GM18507 (cell line): ENCODE measurements at places on chromosomes 2 and 18.

DNA sequence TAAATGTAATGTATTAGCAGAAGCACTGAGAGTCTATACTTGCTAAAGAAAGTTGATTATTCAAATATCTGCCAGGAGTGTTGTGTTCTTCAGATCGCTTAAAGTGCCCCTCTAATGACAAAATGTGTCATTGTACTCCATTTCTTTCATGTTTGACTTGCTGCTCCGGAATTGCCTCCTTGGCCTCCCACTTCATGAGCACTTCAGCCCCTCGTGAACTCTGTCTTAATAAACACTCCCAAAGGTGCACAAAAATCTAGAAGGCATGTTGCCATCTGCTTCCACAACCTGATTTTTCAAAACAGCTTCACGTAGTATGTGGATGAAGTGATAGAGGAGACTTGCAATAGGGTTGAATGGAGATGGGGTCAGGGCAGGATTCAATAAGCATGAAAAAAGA lies 396.1 kb downstream of the TDRD15 start:
- no peak for DNase-seq

GRCh38 chr2:88318956-88319330 lies 133.6 kb downstream of the FOXI3 start:
- no peak for DNase-seq

GRCh38 chr2:178211943-178212342 lies 17.6 kb downstream of the OSBPL6 start:
- no peak for DNase-seq

DNA sequence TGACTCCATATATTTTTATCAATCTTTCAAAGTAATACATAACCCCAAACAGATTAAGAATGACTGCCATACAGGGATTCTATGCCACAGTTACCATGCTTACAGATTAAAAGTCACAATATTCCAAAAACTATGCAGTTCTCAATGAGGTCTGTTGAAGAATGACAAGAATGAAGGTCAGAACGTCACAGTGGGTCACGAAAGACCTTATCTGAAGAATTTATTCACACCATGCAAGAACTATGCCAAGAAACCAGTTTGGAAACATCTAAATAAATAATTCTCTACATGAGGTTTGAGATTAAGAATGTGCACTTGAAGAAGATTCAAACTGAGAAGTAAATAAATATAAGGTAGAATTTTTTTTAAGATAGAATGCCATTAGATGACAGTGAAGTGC lies 253.3 kb downstream of the EXOC6B start:
- no peak for DNase-seq

GRCh38 chr2:46794693-46795317 lies 120.8 kb downstream of the MCFD2 start:
- DNase-seq: no peak

DNA sequence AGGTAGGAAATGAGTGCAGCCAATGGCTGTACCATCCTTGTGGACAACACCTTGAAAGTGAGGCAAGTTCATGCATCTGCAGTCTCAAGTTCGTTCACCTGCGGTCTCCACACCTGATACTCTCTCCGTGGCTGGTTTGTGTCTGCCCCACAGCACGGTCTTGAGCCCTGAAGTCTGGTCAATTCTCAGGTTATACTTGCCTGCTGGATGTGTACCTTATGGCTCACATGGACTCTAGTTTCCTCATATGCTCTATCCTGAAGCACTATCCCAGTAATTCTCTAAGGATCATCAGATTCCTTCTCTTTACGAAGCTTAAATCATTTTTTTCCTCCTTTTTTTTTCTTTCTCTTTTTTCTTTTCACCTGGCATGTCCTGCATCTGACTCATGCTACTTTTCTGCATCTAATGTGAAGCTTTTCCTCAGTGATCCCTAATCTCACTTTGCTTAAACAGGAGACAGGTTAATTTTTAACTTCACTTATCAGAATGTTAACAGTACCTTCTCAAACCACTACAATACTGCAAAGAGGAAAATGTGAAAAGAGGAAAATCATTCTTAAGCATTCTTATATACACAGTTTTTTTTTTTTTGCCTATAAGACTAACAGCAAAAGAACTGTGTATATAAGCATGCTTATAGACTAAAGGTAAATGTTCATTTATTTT lies 511.2 kb downstream of the SOX11 start:
- no peak for DNase-seq

GRCh38 chr2:637804-638203 lies 39.4 kb downstream of the TMEM18 start:
- DNase-seq: no peak

GRCh38 chr2:8094526-8094925 lies 587.3 kb upstream of the ID2 start:
- DNase-seq: no peak

DNA sequence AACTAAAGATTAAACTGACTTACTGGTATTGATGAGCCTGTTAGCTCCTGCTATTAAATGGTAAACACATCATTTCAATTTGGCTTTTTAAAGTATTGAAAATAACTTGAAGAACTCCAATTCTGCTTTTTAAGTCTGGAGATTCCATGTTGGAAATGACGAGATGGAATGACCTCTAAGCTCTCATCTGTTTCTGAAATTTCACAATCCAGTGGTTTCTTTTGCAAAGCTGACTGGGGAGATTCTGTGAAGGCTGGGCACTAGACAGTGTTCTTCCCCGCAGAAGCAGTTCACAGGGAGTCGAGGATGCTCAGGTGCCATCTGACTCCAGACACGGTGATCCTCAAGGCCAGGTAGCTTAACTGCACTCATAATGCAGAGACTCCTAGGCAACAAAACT lies 44.7 kb downstream of the DHRS9 start:
- no peak for DNase-seq

GRCh38 chr2:38526195-38526594 lies 76.5 kb downstream of the HNRNPLL start:
- DNase-seq: no peak

GRCh38 chr18:50582500-50582899 lies 22.6 kb downstream of the MAPK4 start:
- no peak for DNase-seq

- no peak for DNase-seq
These were observed 16.0 kb upstream of the CAB39 start for GRCh38 chr2:230696670-230697069.

- DNase-seq: no peak
These were observed 274.1 kb downstream of the AFF3 start for GRCh38 chr2:99868260-99868659.

DNA sequence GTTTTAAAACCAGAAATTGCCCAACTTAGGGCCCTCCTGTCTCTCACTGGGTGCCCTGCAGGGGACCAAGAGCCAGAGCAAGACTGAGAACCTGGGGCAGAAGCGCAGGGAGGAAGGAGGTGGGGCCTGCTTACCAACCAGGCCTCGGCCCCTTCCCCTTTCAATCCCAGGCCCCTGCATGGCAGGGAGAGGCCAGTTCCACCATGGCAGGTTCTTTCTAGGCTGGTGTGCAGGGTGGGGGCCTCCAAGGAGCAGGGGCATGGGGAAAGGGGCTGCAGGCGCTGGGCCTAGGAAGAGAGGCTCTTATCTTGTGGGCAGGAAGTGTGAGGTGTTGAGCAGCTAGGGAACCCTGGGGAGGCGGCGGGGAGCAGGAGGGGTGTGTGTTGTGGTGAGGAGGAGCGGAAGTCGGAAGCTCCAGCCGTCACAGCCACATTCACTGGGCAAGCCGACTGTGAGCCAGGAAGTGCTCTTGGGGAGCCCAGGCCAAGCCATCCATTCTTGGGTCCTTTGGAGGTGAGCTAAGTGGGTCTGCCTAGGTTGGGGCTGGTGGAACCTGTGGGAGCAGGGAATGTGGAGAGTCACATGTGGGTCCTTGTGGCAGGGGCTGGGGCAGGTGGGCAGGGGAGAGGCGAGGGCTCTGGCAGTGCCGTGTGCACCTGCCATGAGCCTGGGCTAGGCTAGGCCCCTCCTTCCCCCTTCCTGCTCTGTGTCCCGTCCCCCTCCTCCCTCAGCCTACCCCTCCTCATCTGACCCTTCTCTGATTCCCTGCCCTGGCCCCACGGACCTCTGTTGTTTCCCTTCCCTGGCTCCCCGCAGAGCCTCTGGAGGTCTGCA lies at the start of gene PSD4:
TSS of gene PSD4 (plus strand) at position 430 of the 834 bp plus-strand sequence. CDS start 8,486 bp downstream, outside the sequence.
- peak; percentile 80 for DNase-seq

DNA sequence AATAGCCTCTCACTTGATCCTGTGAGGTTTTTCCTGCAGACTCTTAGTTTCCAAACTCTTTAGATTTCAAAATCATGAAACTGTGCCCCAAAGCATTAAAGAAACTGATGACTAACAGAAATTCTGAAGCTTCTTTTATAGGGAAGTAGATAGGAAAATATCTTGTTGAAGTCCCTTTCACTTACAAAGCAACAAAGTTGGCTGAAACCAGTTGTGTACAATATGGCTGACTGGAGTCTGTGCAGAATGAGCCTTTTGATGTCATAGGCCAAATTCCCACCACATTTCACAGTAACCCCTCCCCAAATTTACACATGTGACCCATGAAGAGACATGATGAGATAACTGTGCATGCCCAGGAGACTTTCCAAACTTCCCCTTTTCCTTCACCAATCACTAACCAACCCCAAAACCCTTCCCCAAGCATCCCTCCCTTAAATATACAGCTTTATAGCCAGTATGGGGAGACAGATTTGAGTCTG lies 61.7 kb upstream of the NCK2 start:
- DNase-seq: no peak

DNA sequence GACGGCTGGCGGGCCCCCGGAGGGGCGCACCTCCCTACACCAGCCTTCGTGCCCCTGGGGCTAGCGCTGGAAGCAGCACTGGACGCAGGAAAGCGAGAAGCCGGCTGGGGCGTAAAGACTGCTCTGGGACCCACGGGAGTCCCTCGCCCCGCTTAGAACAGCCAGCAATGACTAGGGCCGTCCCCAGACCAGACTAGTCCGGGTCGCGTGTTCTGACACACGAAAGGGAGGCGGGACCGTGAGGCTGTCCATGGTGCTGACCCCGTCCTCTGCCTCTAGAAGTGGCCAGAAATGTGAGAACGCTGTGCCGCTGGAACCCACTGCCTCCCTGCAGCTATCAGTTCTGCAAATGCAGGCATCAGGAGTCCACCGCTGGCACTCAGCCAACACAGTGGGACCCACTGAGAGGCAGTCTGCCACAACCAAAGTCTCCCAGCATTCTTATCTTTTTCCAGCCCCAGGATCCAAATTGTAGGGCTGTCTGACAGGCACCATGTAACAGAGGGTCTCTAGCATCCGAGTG lies at the start of gene UCN:
TSS of gene UCN (minus strand) at position 87 of the 523 bp plus-strand sequence. CDS start 550 bp downstream, outside the sequence.
- DNase-seq: no peak

GRCh38 chr2:48109491-48110204 lies 203.3 kb upstream of the FBXO11 start:
- no peak for DNase-seq

DNA sequence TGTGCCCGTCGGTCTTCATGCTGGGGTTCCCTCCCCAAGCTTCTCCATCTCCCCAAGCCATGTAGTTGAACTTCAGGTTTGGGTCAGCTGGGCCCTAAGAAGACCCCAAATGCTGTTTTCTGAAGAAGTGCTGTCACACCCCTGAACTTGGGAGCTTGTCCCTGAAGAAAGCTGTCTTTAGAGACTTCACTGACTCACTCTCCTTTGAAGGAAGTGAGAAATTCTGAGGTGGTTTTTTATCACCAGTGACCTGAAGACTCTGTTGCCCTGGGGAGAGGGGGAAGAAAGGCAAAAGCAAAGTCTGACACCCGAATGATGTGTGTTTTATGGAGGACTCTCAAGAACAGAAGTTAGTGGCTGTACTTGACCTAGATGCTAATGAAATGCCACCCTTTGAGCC lies 83.6 kb upstream of the BCL2L11 start:
- DNase-seq: no peak

GRCh38 chr2:159968279-159968900 lies 94.0 kb downstream of the PLA2R1 start:
- DNase-seq: no peak

- DNase-seq: no peak
These were observed 21.6 kb upstream of the LYPD1 start for GRCh38 chr2:132691556-132691955.

DNA sequence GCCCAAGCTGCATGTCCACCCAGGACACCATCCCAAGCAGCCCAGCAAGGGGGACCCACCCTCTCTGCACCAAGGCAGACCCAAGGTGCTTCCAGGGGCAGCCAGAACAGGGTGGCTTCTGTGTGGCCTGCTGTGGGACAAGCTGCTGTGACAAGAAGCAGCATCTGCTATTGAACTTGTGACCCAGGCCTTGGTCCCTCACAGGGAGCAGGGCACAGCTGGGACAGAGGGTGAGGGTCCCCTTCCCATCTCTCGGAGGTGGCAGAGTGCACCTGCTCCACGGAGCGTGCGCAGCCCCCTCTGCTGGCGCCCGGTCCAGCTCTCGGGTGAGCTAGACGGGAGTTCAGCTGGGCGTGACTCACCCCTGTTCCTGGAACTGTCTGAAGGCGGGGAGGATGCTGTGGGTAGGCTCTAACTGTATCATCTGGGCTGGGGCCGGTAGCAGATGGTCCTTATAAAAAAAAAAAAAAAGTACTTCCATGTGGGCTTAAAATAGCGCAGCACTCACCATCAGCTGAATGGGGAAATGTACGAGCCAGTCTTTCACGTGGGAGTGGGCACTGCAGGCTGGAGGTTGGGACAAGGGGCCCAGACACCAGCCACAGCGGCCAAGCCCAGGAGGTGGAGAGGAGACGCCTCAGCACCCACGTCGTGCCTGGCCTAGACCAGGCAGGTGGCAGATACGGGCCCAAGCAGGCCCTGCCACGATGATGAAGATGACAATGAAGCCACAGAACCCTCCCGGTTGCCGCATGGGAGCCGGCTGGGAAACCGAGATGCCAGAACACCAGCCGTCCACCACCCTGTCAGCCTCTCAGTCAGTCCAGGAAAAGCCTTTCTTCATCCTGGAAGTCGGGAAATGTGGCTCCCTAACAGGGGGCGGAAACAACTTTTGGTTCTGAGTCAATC lies 136.8 kb upstream of the ID2 start:
- peak; percentile 61 for DNase-seq

DNA sequence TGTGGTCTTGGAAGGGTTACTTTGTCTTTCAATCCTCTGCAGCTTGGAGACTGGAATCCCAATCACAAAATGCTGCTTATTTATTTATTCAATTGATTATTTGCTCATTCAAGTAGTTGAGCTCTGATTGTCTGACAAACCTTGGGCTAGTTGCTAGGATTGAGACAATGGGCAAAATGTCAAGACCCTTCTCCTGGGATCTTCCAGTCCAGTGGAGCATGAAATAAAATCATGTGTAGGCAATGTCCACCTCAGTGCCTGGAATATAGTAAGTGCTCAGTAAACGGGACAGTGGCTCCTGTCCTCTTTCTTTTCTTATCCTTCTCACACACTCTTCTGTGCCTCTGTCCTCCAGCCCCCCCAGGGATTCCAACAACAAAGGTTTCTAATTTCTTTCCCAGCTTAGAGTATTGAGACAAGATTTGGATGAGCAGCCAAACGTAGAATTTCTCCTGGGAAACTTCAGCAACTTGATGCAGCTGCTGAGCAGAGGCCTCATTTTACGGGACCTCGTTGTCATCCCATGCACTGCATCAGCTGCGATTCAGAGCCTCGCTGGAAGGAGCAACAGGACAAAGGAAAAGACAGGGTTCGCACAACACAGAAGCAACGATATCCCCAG lies 545.0 kb downstream of the SOX11 start:
- no peak for DNase-seq
